Motor neuron (in vitro differentiated cells): ENCODE measurements at places on chromosomes 6 and 20. TPM values are rescaled to one million over a fixed set of nuclear protein-coding genes. Genes with fewer than 3 reads are reported as not detected.

- ATAC-seq: no peak
These were observed 127.2 kb downstream of the CD109 start for GRCh38 chr6:73823046-73823735.

GRCh38 chr6:16591396-16592222 lies 169.7 kb downstream of the ATXN1 start:
- ATAC-seq: no peak

DNA sequence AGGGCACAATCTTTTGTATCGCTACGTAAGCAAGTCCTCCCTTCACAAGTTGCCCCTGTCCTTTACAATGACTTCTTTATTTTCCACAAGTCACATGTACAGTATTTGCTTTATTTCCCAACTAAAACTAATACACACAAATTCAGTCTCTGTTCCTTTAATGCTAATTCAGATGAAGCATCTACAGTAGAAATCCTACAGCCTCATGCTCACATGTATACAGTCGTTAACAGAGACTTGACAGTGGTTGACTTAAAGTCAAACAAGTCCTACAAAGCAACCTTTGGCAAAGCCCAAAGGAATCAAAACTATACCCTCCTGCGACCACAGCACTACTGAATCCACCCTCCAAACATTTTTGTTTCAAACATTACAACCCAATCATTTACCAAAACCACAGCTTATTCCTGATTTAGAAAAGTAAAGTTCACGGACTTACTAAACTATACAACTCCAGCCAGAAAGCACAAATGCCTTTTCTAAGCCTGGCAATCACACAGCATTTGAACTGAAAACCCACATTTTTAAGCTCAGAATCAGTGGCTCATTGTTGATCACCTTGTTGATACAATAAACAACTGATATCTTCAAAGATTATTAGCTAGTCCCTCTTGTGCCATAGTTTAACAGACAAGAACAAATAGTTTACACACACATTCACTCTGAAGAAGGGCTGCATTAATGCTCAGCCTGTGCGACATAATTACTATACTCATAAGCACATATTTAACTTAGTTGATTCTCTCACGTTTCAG lies 70.9 kb upstream of the NHSL1 start:
- ATAC-seq: no peak

Gene NKX2-2
- total RNA-seq: 2.9 and 3.8 TPM in 2 replicates

DNA sequence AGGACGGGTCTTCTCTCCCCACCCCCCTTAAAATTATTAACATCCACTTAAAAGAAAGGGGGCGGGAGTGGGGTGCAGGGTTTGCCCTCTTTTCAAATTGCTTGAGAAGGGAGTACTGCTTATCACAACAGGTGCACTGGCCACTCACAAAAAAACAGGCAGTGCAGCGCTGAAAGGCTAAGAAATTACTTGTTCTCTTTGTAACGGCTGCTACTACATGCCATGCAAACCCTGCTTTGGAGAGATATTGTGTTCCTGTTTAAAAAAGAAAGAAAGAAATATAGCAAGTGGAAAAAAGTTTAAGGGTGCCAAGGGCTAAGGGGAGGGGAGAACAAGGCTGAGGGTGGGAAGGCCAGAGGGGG lies 312.7 kb upstream of the JARID2 start:
- no peak for ATAC-seq

DNA sequence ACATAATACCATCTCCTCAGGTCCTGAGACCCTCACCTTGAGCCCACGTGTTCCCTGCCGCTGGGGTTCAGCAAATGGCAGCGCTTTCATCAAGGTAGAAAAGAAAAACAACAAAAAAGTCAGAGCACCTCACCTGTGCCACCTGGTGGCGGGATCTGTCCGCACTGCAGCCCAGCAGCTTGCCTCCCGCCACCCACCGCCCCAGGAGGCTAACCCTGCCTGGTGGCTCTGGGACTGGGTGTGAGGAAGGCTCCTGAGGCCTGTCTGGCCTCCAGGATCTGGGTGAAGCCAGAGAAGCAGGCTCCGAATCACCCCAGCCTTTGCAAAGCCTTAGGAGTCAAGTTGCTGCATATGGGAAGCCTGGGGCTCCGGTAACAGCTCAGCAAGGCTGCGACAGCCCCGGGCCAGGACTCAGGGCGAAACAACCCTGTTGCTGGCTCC lies 270.8 kb downstream of the BMP7 start:
- ATAC-seq: no peak

DNA sequence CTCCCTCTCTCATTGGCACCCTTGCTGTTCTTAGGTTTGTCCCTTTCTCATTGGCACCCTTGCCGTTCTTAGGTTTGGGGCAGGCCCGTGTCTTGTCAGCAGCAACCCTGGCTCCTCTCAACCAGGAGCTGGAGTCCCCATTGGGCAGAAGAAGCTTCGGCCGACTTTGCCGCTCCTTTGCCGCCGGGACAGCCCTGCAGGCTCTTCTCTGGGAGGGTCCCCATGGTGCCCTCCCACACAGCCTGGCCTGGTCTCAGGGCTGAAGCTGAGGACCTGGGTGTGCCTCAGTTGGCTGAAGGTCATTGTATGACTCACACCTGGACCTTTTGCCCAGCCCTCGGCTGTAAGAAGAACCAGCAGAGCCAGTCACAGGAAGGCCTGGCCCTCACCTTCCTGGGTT lies 59.6 kb downstream of the PPP1R14C start:
- ATAC-seq: peak; percentile 78

DNA sequence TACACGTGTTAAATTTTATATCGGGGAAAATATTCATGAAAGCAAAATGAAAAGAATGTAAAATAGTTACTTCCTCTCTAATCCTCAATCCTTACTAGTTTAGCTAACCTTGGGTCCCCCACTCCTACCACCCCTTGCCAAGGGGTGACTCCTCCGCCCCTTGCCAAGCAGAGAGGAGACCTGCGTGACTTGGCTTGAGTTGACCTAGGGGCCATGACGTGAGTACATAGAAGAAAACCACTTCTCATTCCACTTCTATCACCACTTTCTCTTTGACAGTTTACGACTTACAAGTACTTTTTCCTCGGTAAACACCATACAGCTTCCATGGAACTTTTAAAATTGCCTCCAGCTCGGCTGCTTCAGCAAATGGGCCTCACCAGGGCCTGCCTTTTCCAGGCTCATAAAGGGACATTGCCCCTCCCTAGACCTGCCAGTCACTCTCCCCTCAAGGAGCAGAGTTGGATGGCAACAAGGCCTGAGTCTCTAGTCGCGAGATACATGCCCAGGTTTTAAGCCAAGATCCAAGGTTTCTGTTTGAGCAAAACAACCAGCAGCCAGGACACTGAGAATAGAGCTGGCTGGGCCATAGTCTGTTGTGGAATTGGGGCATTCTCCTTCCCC lies 29.9 kb downstream of the SDCBP2 start:
- no peak for ATAC-seq

DNA sequence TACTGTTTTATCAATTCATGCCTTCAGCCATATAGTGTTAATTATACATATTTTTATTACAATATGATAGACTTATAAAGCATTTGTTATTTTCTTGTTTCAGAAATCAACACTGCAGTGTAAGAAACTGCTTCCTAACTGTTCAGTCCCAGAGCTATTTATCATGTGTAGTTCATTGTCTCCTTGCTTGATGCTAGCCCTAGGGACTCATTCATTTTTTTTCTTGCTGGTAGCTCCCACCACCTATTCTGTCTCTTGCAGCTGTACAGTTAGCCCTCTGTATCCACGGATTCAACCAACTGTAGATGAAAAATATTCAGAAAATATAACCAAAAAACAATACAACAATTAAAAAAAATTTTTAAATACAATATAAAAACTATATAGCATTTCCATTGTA lies 121.3 kb downstream of the STXBP5 start:
- ATAC-seq: peak; percentile 78

Gene SNX3
- total RNA-seq: 52.0 and 58.5 TPM in 2 replicates

GRCh38 chr6:129104560-129104959 lies 221.6 kb downstream of the LAMA2 start:
- ATAC-seq: no peak

Gene GRM1
- total RNA-seq: 0.37 and 0.47 TPM in 2 replicates

GRCh38 chr6:16334671-16335070 lies 96.3 kb downstream of the GMPR start:
- peak; percentile 13 for ATAC-seq

DNA sequence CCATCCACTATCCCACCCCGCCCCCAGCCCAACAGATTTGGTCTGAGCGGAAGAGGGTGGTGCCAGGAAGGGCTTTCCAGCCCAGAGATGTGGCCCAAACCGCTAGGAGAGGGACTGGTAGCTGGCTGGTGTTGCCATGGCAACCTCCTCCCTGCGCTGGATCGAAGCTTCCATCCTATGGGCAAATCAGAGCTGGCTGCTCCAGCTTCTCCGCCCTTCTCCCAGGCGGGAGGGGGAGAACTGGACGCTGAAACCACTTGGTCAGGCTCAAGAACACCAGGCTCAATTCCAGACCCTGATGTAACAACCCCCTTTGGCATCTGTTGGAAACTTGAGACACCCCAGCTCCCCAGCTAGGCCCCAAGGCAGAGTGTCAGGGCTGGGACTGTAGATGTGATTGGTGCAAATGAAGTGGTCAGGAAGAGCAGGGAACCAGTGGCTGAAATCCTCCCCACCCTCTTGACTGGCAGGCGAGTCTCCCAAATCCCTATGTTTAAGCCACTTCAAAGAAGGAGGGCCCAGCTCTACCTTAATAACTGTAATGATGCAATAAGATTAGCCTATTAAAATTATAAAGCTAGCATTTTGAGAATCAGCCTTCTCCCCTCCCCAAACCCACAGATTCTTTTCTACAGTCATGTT lies 4.2 kb downstream of the RIMS4 start:
- peak; percentile 83 for ATAC-seq

Gene MEI4
- not detected in 2 replicates for total RNA-seq

DNA sequence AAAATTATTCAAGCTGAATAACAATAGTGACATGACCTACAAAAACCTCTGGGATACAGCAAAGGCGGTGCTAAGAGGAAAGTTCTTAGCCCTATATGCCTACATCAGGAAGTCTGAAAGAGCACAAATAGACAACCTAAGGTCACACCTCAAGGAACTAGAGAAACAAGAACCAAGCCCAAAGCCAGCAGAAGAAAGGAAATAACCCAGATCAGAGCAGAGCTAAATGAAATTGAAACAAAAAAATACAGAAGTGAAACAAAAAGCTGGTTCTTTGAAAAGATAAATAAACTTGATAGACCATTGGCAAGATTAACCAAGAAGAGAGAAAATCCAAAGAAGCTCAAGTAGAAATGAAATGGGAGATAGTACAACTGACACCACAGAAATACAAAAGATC lies 47.6 kb upstream of the NOTCH4 start:
- ATAC-seq: no peak

Gene SLC22A7
- 0.27 and 0.88 TPM in 2 replicates for total RNA-seq

DNA sequence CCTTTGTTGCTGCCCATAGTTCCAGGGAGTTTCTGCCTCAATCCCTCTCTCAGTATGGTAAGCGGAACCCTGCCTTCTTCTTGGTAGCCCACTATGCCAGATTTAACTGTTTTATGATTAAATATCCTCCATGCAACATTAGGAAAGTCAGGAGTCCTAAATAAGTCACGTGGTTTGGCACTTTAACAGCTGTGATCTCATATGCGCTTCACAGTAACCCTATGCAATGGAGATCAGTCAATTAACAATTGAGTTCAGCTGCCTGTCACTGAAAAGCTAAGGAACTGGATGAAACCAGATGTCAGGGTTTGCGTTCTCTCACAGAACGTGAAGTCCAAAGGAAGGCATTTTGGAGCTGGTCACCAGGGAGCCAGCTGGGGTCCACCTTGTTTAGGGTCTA lies 81.6 kb downstream of the PSMB1 start:
- ATAC-seq: peak; percentile 55

Gene FAM83C
- 0.23 and 0.25 TPM in 2 replicates for total RNA-seq

GRCh38 chr6:105757512-105758200 lies 328.5 kb upstream of the PRDM1 start:
- ATAC-seq: no peak

DNA sequence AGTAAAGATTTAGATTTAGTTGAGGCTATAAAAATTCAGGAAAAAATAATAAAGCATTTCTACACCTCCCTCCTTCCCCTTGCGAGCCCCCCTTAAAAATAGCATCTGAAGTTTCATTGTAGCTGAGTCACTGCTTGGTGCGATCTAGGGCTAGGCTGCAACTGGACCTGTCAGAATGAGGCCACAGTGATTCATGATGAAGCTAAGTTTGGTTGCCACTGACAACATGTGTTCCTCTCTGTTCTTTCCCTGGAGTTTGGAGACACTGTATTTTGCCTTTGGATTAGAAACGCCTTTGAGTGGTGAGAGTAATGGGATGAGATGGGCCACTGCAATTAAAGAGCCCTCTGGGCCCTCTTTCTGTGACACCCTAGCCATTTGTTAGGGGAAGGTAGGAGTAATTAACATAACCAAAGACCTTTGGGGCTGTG lies 334.1 kb downstream of the NRN1 start:
- ATAC-seq: peak; percentile 83

- ATAC-seq: no peak
These were observed 36.2 kb upstream of the OGFRL1 start for GRCh38 chr6:71252410-71252809.

Gene SLC22A16
- 0.09 and 1.2 TPM in 2 replicates for total RNA-seq

Gene F13A1
- not detected in 2 replicates for total RNA-seq

GRCh38 chr6:68372991-68373390 lies 262.1 kb upstream of the ADGRB3 start:
- no peak for ATAC-seq

Gene ADGB
- total RNA-seq: 0.05 TPM in 1 of 2 replicates, not detected in the other

Gene ELOVL2
- total RNA-seq: 5.7 and 11.2 TPM in 2 replicates

DNA sequence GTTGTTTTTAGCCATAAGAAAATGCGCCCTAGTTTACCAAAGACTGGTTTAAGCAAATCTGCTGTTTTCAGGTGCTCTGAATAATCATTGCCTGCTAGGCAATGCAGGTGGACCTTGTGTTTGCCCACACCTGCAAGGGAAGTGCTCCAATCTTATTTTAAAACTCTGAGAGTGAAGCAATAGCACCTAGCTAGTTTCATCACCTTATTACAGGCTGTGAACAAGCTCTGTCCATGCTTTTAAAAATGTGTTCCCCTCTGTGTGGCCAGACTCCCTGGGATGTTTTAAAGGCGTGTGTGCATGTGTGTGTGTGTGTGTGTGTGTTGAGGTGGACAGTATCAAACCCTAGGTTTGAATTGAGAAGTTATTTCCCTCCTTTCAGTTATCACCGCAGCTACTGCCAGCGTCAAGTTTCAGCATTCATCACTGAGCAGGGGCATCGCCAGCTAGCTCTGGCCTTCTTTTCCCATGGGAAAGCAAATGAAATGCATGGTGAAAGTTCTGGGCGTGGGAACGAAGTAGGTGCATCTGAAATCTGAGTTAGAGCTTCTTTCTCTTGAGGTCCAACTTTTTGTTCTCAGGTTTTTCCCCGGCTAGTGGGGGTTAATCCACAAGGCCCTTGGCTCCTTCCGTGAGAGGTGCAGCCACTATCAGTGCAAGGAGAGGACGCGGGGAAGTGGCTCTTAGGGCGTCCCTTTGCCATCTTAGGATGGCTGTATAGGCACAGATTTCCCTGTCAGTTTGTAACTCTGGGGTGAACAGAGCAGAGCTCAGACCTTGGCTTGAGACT lies 30.8 kb downstream of the DUSP22 start:
- ATAC-seq: no peak

Gene ZBTB46
- total RNA-seq: 14.8 and 16.8 TPM in 2 replicates

DNA sequence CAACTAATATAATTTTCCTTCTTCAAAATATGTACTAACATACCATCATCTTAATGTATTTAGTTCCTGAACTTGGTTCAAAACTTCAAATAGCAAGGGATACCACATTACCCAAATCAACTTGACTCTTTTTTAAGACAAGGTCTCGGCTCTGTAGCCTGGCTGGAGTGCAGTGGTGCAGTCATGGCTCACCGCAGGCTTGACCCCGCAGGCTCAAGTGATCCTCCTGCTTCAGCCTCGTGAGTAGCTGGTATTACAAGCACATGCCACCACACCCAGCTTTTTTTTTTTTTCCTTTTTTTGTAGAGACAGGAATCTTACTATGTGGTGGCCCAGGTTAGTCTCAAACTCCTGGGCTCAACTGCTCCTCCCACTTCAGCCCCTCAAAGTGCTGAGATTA lies 55.9 kb upstream of the LYRM2 start:
- ATAC-seq: no peak
